Activated CD8-positive, alpha-beta T cell treated with anti-CD3 and anti-CD28 coated beads for 36 hours (primary cell): ENCODE measurements at places on chromosomes 3 and 15. TPM values are rescaled to one million over a fixed set of nuclear protein-coding genes. Genes with fewer than 3 reads are reported as not detected.

DNA sequence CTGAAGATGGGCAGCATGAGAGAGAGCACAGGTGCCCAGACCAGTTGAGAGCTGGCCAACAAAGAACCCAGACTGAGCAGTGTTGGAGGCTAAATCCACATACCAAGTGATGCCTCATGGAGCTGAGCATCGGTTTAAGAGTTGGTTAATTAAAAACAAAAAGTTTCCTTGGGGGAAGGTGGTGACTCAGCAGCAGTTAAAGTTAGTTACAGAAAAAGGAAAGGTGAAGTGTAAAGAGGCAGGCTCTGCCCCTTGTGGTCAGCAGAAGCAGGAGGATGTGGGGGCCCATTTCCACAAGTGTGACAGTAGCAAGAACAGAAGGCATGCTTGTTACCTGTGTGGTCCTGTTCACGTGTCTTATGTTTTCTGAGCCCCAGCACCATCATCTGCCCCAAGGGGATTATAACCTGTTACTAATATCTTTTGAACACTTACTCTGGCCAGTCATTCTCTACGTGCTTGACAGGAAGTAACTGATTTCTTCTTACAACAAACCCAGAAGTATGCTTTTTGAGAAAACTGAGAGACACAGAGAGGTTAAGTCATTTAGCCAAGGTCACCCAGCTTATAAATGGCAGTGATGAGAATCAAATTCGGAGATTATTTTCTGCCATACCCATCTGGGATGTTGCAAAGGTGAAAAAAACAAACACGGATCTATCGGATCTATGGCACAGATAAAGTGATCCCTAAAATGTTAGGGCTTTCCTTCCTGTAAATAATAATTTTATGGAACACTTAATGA is 91.0 kb downstream of the EPHB1 start:
- DNase-seq = peak; percentile 28

DNA sequence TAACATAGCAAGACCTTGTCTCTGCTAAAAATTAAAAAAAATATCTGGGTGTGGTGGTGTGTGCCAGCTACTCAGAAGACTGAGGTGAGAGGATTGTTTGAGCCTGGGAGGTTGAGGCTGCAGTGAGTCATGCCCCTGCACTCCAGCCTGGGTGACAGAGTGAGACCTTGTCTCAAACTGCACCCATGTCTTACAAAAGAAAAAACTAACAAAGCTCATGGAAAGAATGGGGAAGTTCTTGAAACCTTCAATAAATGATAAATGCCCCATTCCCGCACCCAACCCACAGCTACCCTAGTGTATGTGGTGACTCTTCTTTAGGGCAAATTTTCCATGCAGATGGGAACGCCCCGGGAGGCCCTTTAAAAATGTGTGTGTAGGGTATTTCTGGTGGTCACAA is 28.3 kb downstream of the RPLP1 start:
- DNase-seq = no peak

GRCh38 chr15:98555173-98555515 is 93.2 kb upstream of the IGF1R start:
- DNase-seq = no peak

GRCh38 chr3:152323834-152324233 is 55.1 kb downstream of the MBNL1 start:
- no peak for DNase-seq

GRCh38 chr3:64344721-64345207 is 119.5 kb upstream of the PRICKLE2 start:
- no peak for DNase-seq

DNA sequence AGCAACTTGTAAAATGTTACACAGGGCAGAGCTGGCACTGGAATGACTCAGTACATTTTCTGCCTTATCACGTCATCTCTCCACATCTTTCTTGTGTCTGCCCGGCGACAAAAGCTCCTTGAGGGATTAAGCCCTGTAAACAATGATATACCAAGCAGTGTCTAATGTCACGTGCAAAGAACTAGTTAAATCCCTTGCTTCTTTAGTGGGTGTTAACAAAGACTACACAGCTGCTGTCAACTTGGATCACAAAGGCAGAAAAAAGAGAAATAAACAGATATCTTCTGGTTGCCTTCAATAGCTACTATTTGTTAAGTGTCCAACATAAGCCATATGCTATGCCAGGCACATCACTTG is 48.1 kb upstream of the FRMD4B start:
- peak; percentile 12 for DNase-seq

DNA sequence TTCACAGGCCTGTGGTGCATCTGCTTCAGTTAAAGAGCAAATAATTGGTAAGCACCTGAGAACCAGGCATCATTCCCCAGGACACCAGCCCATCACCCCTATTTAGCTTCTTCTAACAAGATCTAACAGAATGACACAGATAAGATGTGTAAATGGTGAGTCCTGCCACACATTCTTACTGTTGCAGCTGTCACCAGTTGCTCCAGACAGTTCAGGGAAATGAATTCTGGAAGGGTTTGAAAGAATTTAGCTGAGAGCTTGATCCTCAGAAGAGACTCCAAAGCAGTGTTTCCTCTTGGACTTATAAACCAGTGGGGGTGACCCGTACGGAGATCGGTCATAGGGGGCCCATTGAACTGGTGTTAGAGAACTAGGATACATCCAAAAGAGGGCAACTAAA is 238.0 kb downstream of the MEX3B start:
- DNase-seq = no peak

DNA sequence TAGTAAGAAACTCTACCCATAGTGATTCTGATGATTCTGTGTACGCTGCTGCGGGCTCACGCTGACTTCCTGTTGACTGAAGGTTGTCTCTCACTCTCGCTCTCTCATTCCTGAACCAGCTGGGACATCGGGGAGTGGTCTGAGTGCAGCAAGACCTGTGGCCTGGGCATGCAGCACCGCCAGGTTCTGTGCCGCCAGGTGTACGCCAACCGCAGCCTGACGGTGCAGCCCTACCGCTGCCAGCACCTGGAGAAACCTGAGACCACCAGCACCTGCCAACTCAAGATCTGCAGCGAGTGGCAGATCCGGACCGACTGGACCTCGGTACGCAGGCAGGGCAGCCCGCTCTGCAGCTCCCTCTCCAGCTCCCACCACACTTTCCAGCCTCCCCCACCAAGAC is 63.6 kb upstream of the NR2E3 start:
- no peak for DNase-seq

DNA sequence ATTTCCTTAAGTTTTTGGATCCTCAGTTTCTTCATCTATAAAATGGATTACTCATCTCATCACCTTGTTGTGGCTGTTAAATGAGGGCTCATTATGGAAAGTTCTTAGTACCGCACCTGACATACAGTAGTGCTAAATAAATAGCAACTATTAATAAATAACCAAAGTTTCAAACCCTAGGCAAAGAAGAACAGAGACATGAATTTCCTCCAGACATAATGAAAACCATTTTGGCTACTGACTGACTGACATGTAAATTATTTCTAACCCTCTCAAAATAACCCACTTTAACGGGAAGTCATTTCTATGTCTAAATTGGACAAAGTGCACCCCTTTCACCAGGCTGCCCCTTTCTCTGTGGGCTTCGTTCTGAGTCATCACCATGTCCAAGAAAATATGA is 17.4 kb upstream of the KLHL6 start:
- no peak for DNase-seq

GRCh38 chr3:5542472-5542871 is 355.0 kb downstream of the EDEM1 start:
- no peak for DNase-seq

DNA sequence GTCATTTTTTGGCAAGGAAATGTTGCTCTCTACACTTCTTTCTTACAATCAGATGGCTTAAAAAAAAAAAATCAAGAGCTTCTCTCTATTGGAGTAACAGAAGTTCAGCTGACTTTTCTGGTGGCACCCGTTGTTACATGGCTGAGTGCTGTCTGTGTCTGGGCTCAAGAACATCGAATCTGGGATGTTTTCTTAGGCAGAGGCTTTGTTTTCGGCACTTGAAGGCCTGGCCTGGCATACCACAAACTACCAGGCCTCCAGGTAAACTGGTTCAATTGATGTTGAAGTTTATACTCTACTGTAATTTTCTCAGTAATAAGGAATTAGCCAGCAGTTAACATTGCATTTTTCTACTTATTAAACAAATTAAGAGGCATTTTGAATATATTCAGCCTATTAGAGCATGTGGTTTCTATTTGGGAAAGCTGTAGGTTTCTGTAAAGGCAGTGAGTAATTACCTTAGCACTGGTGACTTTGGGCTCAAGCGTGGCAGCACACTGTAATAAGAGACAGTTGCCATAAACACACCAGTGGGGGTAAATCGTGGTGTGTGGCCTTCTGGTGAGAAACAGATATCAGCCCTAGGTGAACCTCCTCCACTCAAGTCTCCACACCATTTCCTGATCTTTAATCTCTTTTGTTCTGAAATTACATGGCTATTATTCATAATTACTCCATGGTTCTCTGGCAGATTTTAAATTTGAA is 544.7 kb downstream of the MECOM start:
- no peak for DNase-seq

DNA sequence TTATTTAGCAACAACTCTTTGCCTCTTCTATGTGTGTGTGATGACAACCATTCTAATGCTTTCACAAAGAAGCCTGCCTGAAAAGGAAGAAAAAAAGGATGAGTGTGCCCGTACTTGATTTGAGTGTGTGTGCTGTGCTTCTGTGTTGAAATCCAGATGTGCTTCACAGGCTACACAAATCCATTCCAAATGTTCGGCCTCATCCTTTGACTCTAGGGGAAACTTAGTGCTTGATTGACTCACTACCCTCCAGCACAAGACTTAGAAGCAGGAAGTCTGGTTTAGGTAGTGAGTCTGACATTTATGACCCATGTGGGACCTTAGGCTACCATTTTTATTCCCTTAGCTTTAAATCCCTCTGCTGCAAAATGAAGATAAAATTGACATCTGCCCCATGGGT is 108.8 kb upstream of the PLAAT1 start:
- no peak for DNase-seq

- no peak for DNase-seq
These were observed 103.4 kb upstream of the UBP1 start for GRCh38 chr3:33543601-33544000.

DNA sequence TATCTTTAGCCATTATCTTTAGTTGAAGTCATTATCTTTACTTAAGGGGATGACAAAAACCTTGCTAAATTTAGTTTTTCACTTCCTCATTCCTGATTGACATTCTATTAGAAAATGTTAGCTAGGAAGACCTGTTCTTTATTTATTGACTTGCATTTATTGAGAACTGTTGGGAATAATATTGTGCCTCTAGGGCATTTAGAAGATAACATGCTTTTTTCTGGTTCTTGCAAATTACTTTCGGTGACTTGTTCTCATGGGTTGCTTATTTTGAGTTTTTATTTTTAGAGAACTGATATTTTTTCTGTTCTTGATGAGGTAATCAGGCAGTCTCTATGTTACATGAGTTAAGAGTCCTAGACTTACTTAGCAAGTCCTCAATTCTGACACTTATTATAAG is 48.3 kb upstream of the CTDSPL start:
- DNase-seq = no peak

DNA sequence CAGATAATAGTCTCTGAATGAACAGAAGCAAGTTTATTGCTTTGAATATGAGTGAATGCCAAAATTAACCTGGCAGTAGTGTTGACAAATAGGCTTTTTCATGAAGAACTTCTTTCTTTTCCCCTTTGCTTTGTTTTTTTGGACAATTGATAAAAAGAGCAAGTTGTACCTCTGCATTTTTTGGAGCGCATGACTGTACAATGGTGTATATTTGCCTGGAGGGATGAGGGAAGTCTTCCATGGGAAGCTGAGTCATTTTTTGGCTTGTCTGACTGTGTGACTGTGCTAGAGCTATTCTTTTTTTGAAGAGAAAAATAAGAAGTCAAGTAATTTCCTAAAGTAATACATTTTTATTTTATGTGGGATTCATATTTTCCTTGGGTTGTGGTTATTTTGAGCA is 186.9 kb downstream of the KLHL25 start:
- no peak for DNase-seq

DNA sequence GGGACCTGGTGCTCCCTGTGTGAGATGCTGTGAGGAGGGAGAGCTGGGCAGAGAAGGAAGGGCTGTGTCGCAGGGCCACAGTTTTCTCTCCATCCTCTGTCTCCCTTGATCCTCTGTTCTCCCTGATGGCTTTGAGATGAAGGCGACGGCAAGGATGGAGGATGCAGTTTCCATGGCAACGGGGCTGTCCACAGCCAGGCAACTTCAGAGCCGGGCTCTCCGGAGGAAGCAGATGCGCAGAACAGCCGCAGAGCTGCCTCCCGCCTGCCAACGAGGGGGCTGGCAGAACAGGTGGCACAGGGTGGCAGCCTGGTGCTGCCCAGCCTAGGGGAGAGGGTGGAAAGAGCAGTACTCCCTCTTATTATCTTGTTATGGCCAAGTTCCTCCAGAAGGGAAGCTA is 9.9 kb upstream of the GRM2 start:
- no peak for DNase-seq

GRCh38 chr3:58202917-58203360 is 7.8 kb downstream of the DNASE1L3 start:
- DNase-seq = no peak

GRCh38 chr3:46926447-46926846 is 48.9 kb downstream of the PTH1R start:
- no peak for DNase-seq

- no peak for DNase-seq
These were observed 122.0 kb upstream of the RGMA start for GRCh38 chr15:93210995-93211394.

DNA sequence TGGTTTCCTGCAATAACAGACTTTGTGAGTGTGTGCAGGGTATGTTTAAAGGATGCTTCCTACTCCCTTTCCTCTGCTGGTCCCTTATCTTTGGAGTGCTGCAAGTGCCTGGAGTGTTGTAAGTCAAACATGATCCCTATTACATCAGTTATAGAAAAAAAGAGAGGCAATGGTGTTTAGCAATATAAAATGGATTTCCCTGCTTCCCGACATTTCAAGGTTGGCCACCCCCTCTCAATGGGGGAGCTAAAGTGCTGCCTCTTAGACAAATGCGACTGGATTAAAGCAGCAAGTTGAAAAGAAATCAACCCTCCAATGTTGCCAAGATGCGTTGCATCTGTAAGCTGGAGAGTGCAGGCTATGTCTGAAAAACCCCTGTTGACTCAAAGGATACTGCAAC is 203.1 kb upstream of the WNT5A start:
- DNase-seq = no peak

GRCh38 chr3:83968356-83968755 is 990.4 kb upstream of the CADM2 start:
- DNase-seq = no peak

GRCh38 chr3:159850481-159850880 is 138.2 kb upstream of the IL12A start:
- DNase-seq = no peak

The CSPG4 gene
- total RNA-seq = not detected

The RSRC1 gene
- total RNA-seq = 37.9 TPM

The TMEM158 gene
- not detected for total RNA-seq

The GCSAM gene
- 9.9 TPM for total RNA-seq

The MKRN3 gene
- total RNA-seq = 1.6 TPM

The LRRC49 gene
- total RNA-seq = not detected

The CYP1A1 gene
- total RNA-seq = 4.9 TPM

The LRRK1 gene
- 0.50 TPM for total RNA-seq

The SLC9A9 gene
- total RNA-seq = 1.9 TPM

The THPO gene
- not detected for total RNA-seq
